Panc1 (cell line): ENCODE measurements at places on chromosomes 6 and 20. TPM values are rescaled to one million over a fixed set of nuclear protein-coding genes. Genes with fewer than 3 reads are reported as not detected.
A peak's percentile ranks its signal among the peaks of the same experiment; 100 is the strongest.

DPPA5 gene
- total RNA-seq: not detected

SALL4 gene
- 1.6 TPM for total RNA-seq

DEFB132 gene
- 0.10 TPM for total RNA-seq

GGTLC1 gene
- total RNA-seq: 0.18 TPM

AK9 gene
- total RNA-seq: 2.3 TPM

FUT9 gene
- total RNA-seq: not detected

GRCh38 chr6:21270636-21271201, 322.8 kb upstream of the SOX4 start:
- H3K36me3 ChIP-seq: no peaks in the 10 kb centered on the region
- H3K4me3 ChIP-seq: no peak overlapping the region
- no peaks in the 10 kb centered on the region for H3K4me1 ChIP-seq
- H3K27ac ChIP-seq: no peak overlapping the region
- H3K27me3 ChIP-seq: no peaks in the 10 kb centered on the region
- no peak for DNase-seq

DNA sequence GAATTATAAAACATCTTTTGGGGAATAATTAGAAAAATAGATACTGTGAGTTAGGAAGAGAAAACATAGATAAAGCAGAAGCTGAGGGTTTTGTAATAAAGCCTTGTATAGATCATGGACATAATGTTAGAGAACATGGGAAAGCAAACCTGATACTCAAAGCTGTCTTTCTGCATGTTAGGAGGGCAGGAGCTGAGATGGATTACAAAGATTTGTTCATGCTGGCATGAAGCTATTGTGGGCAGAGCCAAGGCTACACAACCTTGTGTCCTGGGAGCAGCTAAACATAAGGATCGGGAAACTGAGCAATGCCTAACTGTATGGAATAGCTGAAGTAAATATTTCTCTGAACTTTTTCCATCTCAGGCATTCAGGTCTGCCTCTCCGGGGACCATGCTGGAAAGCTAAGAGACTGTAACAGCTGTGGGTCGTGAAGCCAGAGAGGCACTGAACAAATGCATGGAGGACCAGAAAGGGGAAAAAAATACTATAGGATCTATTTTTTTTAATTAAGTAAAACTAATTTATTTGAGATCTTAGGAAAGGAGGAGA, 28.2 kb upstream of the CNKSR3 start:
- no peak overlapping the region for H3K4me3 ChIP-seq
- H3K4me1 ChIP-seq: no peaks in the 10 kb centered on the region
- H3K36me3 ChIP-seq: no peaks in the 10 kb centered on the region
- H3K27me3 ChIP-seq: no peaks in the 10 kb centered on the region
- H3K27ac ChIP-seq: no peak overlapping the region
- DNase-seq: no peak

DNA sequence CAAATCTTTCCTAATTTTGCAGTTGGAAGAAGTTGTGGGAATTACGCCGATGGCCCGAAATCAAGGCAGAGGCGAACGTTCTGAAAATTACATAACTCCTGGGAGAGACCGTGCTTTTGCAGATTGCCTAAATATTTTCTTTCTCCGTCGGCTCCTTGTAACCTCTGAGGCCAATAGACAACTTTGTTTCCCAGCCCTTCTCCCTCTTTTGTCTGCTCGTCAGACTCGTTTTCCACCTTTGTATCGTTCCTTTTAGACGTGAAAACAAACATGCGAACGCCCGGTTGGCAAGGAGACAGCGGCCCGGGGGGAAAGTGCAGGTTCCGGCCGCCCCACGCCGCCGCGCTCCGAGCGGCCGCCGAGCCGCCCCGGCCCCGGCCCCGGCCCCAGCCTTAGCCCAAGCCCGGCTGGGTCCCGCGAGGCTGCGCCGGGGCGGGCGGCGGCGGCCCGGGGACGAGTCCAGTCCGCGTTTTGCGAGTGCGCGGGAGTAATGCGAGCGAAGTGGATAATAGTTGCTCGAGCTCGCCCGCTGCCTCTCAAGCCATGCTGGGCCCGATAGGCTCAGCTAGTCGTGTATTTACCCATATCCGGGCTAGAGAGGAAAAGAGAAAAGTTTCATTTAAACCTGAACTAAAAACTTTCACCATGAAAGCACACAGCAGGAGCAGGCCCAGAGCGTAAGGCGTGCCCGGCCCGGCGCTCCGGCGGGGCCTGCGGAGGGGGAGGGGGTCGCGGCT, at the start of gene ARID1B:
ARID1B (plus strand) TSS at position 539 of the 737 bp plus-strand sequence. CDS start 303 bp downstream, outside the sequence.
- peak; percentile 15 for DNase-seq
- H3K4me3 ChIP-seq: peak within 1 kb of the TSS; percentile 83
- H3K4me1 ChIP-seq: peaks cover 33% of the 10 kb centered on the region
- peak within 1 kb of the TSS; percentile 90 for H3K27ac ChIP-seq
- H3K36me3 ChIP-seq: no peaks in the 10 kb centered on the region; the same call in 1 of the 2 replicates
- no peaks in the 10 kb centered on the region for H3K27me3 ChIP-seq

DNA sequence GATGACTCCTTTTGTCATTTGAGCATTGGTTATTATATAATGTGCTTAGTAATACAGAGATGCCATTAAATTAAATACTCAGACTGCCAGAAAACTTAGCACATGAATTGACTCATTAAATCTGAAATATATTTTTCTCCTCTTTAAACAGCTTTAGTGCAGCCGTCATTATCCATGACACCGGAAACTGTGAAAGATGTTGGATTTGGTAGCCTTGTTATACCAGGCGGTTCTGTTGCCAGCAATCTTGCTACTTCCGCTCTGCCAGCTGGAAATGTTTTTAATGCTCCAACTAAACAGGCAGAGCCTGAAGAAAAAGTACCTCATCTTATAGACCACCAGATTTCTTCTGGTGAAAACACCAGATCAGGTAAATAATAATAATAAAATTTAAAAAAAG, 97.6 kb downstream of the SCAF8 start:
- H3K27ac ChIP-seq: no peak overlapping the region
- no peak overlapping the region for H3K4me3 ChIP-seq
- DNase-seq: no peak
- peaks cover 42% of the 10 kb centered on the region for H3K36me3 ChIP-seq
- H3K4me1 ChIP-seq: no peaks in the 10 kb centered on the region

DNA sequence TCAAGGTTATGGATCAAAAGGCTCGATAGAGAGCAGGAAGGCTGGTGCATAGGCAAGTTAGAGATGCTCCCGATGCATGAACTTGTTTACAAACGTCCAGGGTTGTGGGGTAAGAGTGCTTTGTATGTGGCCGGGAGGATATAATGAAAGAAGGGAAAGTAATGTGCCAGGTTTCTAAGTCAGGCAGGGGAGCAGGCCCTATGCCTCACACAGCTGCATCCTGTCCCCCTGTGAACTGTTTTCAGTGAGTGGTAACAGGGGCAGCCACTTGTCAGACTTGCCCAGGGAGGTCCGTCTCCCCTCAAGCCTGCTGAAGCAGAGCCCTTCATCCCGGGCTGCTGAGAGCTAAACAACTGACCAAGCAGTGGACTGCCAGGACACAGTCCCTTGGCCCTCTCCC, 19.4 kb downstream of the KCNK5 start:
- H3K27ac ChIP-seq: no peak overlapping the region
- no peaks in the 10 kb centered on the region for H3K36me3 ChIP-seq
- H3K4me1 ChIP-seq: no peaks in the 10 kb centered on the region
- no peaks in the 10 kb centered on the region; the same call in 1 of the 2 replicates for H3K27me3 ChIP-seq
- no peak overlapping the region for H3K4me3 ChIP-seq

DNA sequence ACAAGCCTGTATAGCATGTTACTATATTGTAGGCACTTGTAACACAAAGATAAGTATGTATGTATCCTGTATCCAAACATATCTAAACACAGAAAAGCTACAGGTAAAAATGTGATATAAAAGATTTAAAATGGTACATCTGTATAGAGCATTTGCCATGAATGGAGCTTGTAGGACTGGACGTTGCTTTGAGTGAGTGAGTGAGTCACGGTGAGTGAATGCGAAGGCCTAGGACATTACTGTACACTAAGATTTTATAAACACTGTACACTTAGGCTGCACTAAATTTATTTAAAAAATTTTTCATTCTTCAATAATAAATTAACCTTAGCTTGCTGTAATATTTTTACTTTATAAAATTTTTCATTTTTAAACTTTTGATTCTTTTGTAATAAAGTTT, 136.9 kb downstream of the NKAIN2 start:
- H3K27me3 ChIP-seq: no peaks in the 10 kb centered on the region
- no peak for DNase-seq
- no peaks in the 10 kb centered on the region for H3K36me3 ChIP-seq
- no peak overlapping the region for H3K4me3 ChIP-seq
- no peak overlapping the region for H3K27ac ChIP-seq

DNA sequence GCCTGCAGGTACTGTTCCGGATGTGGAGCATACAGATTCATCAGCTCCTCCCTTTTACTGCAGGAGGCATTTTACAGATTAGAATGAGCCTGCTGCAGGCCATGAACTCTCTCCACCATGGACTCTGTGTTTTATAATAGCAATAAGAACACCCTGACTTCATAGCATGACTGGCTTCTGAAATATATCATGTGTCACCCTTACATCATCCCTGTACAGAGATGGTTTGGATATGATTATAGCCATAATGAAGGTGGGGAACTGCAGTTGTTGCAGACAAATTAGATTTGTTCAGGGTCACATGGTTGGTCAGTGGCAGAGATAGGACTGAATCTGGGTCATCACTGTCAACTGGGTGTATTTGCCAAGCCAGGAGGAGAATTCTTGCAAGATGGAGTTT, 100.7 kb downstream of the FOXO3 start:
- no peak overlapping the region for H3K27ac ChIP-seq
- H3K27me3 ChIP-seq: no peaks in the 10 kb centered on the region
- peaks cover 5% of the 10 kb centered on the region for H3K4me1 ChIP-seq
- no peak overlapping the region for H3K4me3 ChIP-seq

- DNase-seq: no peak
- H3K27ac ChIP-seq: no peak overlapping the region
- no peaks in the 10 kb centered on the region for H3K27me3 ChIP-seq
Observed at GRCh38 chr6:75430631-75431325, 62.8 kb downstream of the FILIP1 start.

DNA sequence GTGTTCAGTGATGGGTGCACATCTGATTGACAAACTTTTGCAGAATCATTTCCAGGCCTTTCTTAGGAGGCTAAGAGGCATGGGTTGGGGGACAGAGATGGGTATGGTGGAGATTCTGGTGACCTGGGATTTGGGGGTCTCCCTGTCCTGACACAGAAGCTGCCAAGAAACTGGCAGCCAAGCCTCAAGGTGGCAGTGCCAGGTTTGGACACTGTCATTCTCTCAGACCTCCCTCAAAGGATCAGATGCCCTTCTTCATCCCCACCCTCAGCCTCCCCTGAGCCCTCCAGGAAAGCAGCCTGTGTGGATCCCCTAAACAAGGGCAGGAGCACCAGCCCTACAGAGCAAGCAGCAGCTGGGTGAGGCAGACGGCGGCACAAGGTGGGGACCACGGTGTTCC, 18.1 kb upstream of the MAS1L start:
- H3K4me3 ChIP-seq: no peak overlapping the region
- H3K27ac ChIP-seq: no peak overlapping the region
- DNase-seq: no peak
- no peaks in the 10 kb centered on the region for H3K4me1 ChIP-seq
- H3K36me3 ChIP-seq: no peaks in the 10 kb centered on the region

DNA sequence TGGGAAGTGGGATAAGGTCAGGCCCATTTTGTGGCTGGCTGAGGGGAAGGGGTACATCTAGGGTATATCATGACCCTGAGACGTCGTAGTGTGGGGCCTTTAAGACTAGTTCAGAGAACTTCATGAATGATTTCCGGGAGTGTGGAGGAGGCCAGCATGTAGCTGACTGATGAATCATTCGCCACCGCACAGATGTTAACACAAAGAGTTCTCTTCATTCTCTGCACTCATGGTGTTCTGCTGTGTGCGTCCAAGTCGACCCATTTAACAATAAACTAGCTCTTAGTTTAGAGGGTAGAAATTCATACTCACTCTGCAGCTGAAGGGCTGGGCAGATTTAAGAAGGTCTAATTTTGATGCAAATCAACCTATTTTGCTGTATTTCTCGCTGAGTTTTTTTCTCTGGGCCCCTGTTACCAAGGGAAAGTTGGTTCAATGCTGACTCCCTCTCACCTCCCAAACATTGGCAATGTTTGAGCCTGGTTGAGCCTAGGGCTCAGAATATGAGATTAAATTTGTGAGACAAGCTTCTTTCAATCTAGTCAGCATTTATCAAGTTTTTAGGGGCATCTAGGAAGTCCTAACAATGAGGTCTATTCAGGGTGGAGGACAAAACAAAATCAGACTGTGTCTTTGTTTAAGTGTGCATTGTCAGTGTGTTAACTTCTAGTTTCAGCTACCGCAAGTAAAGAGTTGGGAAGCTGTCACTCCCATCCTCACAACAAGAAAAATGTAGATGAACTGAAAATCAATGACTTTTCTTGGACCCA, 106.8 kb upstream of the CBLN4 start:
- no peaks in the 10 kb centered on the region for H3K36me3 ChIP-seq
- H3K27me3 ChIP-seq: no peaks in the 10 kb centered on the region
- H3K27ac ChIP-seq: no peak overlapping the region
- H3K4me3 ChIP-seq: no peak overlapping the region
- no peaks in the 10 kb centered on the region for H3K4me1 ChIP-seq

- no peaks in the 10 kb centered on the region for H3K36me3 ChIP-seq
- peaks cover 22% of the 10 kb centered on the region for H3K27me3 ChIP-seq
- H3K27ac ChIP-seq: no peak overlapping the region
- peak overlapping the region; percentile 49 for H3K4me3 ChIP-seq
Observed at GRCh38 chr6:116616737-116617053, 416 bp downstream of the RSPH4A start.

DNA sequence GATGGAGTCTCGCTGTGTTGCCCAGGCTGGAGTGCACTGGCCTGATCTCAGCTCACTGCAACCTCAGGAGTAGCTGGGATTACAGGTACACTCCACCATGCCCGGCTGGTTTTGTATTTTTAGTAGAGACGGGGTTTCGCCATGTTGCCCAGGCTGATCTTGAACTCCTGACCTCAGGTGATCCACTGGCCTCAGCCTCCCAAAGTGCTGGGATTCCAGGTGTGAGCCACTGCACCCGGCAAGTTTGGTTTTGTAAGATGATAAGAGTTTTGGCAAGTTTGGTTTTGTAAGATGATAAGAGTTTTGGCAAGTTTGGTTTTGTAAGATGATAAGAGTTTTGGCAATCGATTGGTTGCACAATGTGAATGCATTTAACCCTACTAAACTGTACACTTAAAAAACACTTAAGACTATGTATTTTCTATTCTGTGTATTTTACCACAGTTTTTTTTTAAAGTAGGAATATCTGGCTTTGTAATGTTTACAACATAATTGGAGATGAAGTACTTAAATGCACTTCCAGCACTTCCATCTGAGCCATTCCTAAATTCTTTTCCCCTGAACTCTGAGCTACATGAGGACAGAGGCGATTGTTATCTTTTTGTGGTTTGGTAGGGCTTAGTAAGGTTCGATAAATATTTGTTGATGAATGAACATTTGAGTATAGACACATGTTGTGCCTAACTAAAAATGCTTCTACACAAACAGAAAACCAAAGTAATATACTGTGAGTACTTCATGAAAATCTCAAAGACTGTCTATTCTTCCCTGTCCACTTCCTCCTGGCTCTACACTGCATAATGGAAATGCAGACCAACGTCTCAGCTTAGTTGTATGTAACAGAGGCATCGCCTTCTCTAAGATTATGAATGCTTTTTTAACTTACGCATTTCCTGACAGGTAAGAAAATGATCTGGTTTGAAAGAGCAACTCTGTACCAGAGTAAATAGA, 18.8 kb downstream of the SAMHD1 start:
- no peak overlapping the region for H3K27ac ChIP-seq
- H3K27me3 ChIP-seq: no peaks in the 10 kb centered on the region
- no peak overlapping the region for H3K4me3 ChIP-seq
- H3K4me1 ChIP-seq: no peaks in the 10 kb centered on the region
- no peak for DNase-seq
